HAP-1 (cell line): ENCODE measurements at places on chromosomes 13 and 19.

- no peak for DNase-seq
These were observed 1.1 kb downstream of the ZNF566 start for GRCh38 chr19:36488118-36488845.

DNA sequence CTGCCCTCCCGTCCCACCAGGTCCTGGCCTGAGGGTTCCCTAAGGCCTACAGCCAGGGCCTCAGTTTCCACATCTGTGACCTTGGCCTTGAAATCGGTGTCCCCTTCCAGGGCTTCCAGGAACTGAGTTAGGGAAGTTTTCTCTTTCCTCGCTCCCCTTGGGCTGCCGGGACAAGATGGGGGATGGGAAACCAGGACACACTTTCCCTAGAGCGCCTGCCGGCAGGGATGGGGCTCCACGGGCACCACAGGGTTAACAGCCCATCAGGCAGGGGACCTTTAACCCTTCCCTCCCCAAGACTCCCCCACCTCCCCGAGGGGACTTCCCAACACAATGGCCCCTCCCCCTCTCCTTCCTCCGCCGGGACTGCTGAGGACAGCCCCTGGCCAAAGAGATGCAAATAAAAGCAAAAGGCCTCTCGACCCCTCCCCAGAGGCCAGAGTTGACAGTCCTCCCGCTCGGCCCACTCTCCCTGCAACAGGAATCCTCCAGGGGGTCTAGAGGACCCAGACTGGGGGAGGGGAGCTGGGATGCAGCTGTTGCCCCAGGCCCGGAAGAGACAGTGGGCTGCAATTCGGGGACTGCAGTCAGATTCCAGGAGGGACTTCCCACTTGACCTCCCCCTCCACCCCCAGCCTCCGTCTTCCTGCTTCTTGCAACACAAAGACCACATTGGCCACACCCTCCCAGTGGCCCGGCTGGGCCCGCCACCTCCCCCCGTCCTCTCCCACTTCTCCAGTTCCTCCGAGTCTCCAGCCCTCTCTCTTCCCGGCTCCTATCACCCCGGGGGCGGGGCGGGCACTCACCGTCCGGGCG lies 3.4 kb downstream of the BBC3 start:
- DNase-seq = peak; percentile 98

GRCh38 chr19:36169084-36169760 lies 17.0 kb upstream of the COX7A1 start:
- DNase-seq = peak; percentile 73

GRCh38 chr13:91126806-91127205 lies 220.7 kb upstream of the MIR17HG start:
- DNase-seq = no peak

DNA sequence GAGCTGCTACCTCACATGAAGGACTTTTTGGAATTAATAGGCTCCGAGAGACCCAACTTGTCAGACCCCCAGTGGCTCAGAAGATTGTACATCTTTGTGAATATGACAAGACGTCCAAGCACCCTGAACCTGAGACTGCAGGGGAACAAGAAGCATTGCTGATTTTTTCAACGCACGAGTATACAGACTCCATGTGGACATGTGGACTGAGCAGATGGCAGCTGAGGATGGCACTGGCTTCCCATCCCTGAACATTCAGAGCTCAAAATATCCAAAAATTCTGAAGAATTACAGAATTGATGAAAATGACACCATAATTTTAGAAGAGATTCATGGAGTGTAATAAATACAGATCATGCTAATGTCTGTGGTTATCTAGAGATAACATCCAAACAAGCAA lies 254.1 kb downstream of the MZT1 start:
- no peak for DNase-seq

DNA sequence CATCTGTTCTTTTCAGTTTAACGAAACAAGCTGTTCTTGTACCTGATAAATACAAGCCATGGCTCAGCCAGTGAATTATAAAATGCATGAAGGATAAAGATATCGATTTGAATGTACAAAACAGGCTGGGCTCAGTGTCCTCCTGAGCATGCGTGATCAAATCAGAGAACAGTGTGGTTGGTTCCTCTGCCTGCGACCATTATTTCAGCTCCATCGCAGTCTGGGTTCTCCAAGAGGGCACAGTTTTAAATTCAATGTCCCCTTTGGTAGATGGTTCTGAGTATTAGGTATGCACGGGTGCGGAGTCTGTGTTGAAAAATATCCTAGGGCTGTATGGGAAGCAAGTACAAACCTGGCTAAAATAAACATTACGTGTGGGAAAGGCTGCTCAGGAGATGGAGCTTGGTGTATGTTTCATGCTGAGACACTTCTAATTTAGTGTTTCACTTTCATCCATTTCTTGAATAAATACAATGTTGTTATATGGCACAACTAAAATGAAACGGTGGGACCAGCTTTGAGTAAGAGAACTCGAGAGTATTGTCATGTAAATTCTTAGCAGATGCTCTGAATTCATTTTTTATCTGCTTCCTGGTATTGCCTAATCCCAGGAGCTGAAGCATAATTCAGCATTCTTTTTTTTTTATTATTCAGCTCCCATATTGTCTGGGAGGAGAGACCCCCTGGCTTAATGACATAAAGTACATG lies 458.7 kb downstream of the MYO16 start:
- DNase-seq = no peak

DNA sequence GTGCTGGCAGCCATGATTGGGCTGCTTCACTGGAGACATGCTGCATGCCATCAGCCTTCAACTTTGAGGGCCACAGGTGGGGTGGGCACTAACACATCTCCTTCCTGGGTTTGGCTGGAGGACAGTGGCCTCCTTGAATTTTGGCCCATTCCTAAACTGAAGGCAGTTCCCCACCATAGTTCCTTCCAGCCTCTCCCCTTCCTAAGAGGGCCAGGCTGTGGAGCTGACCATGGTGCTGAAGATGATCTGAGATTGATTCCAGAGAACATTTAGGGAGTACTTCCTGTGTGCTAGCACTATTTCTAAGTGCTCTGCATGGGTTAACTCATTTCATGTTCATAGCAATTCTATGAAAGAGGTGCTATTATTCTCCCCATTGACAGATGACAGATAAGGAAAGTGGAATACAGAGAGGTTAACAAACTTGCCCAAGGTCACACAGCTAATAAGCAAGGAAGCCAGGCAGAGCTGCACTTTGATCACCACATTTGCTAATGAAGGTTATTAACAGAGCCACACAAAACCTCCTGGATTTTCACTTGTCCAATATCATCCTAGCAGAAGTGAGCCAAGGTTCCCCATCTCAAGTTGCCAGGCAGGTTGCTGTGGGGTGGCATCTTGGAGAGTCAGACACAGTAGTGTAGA lies 175.3 kb downstream of the ZIC5 start:
- DNase-seq = peak; percentile 79

DNA sequence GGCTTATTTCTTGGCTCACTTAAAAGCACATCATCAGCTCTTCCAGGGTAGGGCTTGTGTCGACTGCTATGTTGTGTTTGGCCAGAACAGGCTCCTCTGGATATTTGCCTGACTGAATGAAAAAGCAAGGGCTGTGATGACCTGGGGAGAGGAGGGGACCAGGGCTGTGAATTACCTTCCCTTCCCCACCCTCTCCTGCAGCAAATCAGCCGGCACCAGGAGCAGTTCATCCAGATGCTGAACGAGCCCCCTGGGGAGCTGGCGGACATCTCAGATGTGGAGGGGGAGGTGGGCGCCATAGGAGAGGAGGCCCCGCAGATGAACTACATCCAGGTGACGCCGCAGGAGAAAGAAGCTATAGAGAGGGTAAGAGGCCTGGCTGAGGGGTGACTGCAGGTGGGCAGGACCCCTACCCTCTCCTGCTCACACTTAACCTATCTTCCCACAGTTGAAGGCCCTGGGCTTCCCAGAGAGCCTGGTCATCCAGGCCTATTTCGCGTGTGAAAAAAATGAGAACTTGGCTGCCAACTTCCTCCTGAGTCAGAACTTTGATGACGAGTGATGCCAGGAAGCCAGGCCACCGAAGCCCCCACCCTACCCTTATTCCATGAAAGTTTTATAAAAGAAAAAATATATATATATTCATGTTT lies 4.4 kb downstream of the GADD45GIP1 start:
- no peak for DNase-seq

GRCh38 chr19:38734426-38735256 lies 9.6 kb downstream of the CAPN12 start:
- DNase-seq = no peak

GRCh38 chr13:30862707-30863106 lies 43.4 kb upstream of the MEDAG start:
- DNase-seq = no peak

DNA sequence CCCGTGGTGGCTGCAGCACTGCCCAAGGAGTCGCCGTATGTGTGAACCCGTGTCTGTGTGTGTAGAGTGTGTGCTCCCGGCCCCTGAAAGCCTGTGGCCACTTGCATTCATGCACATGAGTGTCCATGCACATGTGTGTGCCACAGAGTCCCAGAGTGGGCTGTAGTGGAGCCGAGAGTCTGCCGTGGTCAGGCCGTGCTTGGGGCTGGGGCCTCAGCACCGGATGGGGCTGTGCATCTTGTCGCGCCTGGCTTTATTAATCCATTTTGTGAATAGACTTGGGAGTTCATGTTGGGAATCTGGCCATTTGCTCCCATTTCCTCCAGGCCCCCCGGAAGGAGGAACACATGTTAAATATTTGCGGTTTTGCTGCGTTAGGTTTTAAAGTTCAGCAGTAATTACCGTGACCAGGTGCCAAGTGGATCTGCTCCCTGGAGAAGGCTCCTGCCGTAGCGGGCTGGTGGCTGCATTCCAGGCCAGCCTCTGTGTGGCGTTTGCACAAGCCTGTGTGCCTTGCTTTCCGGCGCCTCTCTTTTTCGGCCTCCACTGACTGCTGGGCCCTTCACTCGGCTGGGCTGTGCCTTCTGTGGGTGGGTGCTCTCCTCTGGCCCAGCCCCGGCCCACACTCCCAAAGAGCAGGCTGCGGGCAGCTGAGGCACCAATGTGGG lies 69.2 kb upstream of the KCTD15 start:
- DNase-seq = no peak

- DNase-seq = no peak
These were observed 471.0 kb downstream of the COG6 start for GRCh38 chr13:40126306-40127085.

DNA sequence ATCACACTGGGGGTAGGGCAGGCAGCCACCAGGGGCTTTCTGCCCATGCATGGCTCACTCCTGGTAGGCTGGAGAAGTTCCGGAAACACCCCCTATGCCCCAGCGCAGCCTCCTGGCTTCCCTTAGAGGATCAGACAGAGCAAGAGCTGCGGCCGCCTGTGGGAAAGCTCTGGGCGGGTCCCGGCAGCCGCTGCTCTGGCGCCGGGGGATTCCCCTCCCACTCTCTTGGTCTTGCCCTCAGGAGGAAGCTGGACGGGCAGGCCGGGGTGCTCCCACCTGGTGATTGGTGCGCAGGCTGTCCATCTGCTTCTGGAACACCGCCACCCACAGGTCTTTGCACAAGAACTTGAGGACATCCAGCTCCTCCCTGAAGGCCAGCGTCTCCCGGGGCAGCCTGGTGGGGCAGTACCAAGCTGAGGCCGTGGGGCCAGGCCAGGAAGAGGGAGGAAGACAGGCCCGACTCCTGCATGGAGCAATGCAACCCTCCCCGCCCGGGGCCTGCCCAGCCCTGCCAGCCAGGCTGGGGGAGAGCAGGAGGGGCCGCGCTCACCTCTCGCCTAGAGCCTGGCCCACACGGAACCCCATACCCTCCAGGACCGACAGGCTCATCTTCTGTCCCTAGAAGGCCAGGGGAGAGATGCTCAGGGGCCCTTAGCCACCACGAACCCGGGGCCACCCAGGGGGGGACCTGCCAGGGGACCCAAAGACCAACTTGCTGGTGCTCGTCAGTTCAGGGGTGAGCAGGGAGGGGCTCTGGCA lies 4.0 kb upstream of the NKPD1 start:
- DNase-seq = no peak

- no peak for DNase-seq
These were observed 12.1 kb upstream of the TICAM1 start for GRCh38 chr19:4843647-4843965.

DNA sequence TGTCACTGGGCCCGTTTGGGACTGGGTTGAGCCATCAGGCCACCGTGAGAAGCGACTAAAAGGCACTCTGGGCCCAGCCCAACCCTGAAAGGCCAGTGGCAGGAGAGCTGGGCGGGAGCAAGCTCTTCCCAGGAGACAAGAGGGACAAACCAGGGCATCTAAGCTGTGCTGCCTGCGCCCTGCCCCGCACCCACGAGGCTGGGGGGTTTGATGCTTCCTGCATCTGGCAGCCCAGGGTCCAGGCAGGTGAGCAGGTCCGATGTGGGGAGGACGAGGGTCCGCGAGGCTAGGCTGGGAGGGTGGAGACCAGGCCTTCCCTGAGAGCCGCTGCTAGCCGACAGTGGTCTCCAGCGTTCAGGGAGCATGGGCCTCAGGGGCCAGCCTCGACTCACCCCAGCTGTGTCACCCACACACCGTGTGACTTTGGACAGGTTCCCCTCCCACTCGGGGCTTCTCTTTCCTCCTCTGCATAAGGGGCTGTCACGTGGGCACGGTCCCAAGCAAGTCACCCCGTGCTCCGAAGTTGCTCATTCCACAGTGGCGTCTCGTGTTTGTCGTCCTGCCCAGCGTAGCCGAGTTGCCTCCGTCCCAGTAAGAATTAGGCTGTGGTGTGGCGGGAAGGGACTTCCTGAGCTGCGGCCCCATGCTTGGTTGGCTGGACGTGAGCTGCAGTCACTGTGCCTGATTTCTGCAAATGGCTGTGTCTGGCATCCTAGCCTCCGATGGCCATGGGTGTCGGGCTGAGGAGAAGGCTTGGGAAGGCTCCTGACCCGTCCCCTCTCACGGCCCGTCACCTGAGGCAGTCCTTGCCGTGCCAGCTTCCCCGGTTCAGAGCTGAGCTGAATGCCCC lies 15.8 kb downstream of the PLIN4 start:
- no peak for DNase-seq

DNA sequence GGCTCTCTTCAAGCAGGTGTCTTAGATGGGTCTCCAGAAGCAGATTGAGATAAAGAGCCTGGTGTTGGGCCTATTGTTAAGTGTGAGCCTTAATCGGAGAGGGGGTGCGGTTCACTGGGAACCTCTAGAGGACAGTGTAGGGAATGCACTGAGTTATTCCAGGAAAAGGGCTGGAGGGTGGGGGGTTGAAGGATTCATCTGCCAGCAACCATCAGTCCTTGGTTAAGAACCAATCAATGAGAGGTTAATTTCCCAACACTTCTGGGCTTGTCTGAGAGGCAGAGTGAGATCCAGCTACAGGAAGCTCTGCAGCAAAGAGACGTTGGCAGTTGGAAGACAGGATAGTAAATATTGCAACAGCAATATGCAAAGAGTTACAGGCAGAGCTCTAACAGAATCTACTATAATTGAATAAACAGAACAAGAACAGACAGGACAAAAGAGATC lies 28.7 kb downstream of the CYP4F2 start:
- DNase-seq = peak; percentile 57

DNA sequence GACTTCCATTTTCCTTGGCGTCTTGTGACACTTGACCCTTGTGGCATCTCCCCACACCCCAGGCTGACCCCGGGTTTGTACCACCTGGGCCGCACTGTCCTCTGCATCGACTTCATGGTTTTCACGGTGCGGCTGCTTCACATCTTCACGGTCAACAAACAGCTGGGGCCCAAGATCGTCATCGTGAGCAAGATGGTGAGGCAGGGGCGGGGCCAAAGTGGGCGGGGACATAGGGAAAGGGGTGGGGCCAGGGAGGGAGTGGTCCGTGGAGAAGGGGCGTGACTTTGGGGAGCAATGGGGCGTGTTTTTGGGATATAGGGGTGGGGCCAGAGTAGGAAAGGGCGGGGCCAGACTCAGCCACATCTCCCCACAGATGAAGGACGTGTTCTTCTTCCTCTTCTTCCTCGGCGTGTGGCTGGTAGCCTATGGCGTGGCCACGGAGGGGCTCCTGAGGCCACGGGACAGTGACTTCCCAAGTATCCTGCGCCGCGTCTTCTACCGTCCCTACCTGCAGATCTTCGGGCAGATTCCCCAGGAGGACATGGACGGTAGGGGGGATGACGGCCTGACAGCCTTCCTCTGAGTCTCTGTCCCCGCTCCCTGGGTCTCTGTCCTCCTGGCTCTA lies 42.8 kb downstream of the TRPM4 start:
- DNase-seq = peak; percentile 51
